ENCODE measurements at places on chromosomes 12 and 14.
A peak's percentile ranks its signal among the peaks of the same experiment; 100 is the strongest.

- DNase-seq = no peak
These were observed 40.1 kb upstream of the DCN start for GRCh38 chr12:91222746-91223145.

- DNase-seq = no peak
These were observed 22.3 kb downstream of the OTOGL start for GRCh38 chr12:80121661-80122060.

DNA sequence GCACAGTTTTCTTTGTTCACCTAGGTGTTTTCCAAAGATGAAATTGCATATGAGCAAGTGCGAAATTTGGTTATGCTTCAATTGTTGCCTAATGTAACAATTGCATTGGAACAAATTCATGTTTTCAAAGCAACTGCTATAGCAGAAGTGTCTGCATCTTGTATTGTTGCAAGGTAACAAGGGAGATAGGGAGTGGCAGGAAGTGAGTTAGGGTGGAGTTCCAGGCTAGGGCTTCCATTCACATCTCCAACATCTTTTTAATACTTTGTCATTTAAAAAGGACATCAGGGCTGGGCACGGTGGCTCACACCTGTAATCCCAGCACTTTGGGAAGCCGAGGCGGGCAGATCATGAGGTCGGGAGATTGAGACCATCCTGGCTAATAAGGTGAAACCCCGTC is 312.3 kb upstream of the E2F7 start:
- no peak for DNase-seq

DNA sequence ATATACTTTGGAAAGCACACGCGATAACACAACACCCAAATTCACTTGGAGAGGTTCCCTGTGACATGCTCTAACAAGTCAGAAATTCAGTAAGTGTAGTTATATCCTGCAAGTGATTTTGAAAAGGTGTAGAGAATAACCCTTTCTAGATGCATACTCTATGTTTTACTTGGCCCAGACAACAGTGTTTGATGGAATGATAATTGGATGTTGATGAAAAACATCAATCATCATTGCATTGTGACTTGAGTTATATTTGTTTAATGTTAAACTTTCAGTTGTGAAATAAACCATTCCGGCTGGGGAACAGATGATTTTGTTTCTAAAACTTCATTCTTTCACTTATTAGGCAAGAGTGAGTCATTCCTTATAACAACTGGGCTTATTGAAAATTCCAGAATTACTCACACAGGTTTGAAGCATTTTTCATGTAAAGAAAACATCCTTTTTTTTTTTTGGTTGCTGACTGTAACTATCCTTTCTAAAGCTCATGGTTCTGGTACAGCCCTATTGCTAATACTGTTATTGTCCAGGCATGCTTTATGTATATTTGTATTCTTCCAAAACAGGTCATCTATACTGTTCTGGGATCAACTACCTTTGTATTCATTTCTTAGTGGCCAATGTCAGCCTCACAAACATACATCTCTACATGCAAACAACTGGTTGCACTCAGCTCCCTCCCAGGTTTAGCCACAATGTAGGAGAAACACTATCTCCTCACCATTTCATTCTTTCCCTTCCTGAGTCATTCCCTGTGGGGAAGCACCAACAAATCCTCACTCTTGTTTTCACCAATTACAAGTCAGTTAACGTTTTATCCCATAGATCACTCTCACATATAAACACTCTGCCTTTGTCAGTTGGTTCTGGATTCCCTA is 121.2 kb upstream of the LRIG3 start:
- no peak for DNase-seq

DNA sequence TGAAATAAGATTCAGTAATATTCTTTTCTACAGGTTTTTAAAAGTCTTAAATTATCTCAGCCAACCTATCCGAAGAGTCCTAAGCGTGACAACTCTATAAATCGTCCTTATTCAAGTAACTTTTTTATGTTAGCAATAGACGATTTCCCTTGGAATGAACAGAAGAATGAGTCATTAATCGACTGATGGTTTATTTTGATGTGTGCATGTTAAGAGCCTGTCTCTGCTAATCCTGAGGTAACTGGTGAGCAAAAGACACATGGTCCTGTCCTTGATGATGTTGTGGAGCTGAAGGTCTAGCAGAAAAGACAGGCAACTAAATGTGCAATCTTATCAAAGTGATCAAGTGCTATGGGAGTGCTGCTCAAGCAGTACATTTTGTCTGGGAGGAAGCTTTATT is 80.4 kb downstream of the DAAM1 start:
- no peak for DNase-seq

GRCh38 chr12:53219292-53219955 is 12.4 kb upstream of the ITGB7 start:
- peak; percentile 69 for DNase-seq

- DNase-seq = no peak
These were observed 35.3 kb downstream of the SDR9C7 start for GRCh38 chr12:56898938-56899337.

DNA sequence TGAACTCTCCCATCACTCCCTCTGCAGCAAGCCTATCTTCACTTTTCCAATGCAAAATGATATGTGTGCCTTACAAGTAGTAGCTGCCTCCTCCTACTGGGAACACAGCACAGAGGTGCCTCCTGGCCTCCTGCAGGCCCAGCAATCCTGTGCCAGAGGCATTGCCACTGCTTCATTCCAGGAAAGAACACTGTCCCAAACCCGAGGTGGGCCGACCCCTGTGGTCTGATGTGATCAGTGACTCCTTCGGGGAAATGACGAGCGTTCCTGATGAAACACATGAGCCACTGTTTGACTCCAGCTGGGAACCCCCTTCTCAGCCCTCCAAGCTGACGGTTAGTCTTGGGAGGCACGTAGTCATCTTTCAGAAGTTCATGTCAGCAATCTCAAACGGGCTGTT is 19.5 kb downstream of the PSMC1 start:
- DNase-seq = peak; percentile 24

- no peak for DNase-seq
These were observed at the start of gene SERPINA1 for GRCh38 chr14:94388384-94389103. Gene SERPINA1, minus strand, starts transcription at chr14:94388602. Its CDS starts 5,365 bp downstream, at chr14:94383237.

DNA sequence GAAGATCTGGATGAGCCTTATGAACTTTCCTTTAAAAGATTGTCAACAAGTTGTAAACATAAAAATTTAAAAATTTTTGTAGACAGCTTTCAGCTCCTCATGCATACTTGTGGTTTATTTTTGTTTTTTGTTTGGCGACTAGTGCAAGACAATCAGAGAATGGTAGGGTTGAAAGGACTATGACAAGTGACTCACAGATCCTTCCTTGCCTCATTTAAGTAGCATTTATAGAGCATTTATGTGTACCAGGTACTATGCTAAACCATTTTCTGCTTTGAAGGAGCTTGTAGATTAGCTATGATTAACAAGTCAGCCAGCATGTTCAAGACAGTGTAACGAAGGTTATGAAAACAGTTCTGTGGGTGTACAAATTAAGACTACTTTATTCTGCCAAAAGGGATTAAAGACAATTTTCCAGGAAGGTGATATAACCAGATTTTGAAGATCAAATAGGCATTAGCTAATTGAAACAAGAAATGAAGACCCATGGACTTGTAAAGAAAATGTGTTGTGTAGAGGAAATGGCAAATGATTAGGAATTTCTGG is 122.0 kb downstream of the PCNX1 start:
- no peak for DNase-seq

- DNase-seq = no peak
These were observed 56.3 kb upstream of the CPNE8 start for GRCh38 chr12:38961683-38962082.

- DNase-seq = no peak
These were observed 52.4 kb downstream of the NTN4 start for GRCh38 chr12:95738024-95738611.

GRCh38 chr12:14913381-14913781 is 25.0 kb downstream of the ERP27 start:
- no peak for DNase-seq

GRCh38 chr14:95953111-95953724 is 76.6 kb downstream of the TUNAR start:
- no peak for DNase-seq

- no peak for DNase-seq
These were observed 14.4 kb upstream of the GUCY2C start for GRCh38 chr12:14710632-14711320.

DNA sequence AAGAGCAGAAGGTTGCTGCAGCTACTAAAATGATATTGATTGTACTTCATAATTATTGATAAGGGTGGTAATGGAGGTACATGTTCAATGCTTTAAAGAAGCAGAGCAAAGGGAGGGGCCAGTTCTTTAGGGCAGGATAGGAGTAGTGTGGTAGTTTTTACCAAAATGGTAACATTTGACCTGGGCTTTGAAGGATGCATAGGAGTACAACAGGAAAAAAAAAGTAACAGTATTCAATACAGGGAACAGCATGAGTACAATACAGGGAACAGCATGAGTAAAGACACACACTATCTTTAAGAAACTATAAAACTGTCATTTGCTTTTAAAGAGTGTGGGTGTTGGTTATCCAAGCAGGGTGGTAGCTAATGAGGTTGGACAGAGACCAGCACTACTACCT is 215.0 kb upstream of the CRY1 start:
- no peak for DNase-seq

- peak; percentile 25 for DNase-seq
These were observed 1.4 kb downstream of the FIGNL2 start for GRCh38 chr12:51846911-51847642.

GRCh38 chr14:65303899-65304222 is 108.7 kb upstream of the FUT8 start:
- DNase-seq = no peak

GRCh38 chr12:131222329-131223139 is 268.8 kb downstream of the ADGRD1 start:
- no peak for DNase-seq

DNA sequence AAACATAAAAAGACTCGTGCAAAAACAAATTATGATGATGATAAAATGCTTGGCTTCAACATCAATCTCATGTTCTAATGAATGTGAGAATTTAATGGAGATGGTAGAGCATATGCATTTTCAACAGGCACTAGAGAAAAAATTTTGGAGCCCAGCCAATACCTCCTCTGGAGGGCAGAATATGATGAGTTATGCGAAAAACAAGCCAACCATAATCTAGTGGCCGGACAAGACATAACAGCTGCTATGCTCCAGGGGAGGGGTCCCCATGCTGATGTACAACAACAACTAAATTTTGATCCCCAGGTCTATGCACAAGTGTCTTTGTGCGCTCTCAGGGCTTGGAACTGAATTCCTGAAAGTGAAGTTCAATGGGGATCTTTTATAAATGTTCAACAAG is 1197.5 kb downstream of the LRFN5 start:
- DNase-seq = no peak

DNA sequence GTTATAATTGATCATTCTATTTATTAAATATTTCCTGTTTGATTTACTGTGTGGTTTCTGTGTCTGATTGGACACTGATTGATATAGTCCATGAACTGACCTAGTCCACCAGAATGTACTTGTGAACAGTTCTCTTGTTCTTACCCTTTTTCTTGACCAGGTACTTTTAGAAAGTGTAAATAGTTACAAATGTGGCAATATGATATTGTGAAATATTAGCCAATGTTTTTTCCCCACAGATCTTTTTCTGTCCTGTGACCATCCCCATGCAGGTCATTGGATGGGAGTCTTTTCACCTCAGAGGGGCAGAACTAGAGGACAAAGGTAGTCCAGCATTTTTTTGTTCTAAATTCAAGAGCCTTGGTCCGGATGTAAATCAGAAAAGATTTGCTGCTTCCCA is 8.3 kb upstream of the CRY1 start:
- DNase-seq = no peak

DNA sequence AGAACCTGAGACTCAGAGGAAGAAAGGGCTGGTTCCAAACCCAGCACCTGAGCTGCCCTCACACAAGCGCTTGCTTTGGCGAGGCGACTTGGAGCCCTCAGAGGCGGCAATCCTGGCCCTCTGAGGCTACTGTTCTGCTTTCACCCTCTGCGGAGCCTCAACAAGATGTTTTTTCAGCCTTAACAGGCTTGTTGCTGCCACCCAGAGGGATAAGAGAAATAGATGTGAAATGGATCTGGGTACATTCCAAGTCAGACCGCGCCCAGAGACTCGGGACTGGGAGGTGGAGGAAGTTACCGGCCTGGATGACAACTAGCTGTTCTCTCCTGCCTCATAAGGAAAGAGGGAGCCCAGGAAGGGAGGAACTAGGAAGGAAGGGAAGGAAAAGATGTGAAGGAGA is 89.6 kb downstream of the TTC7B start:
- no peak for DNase-seq

DNA sequence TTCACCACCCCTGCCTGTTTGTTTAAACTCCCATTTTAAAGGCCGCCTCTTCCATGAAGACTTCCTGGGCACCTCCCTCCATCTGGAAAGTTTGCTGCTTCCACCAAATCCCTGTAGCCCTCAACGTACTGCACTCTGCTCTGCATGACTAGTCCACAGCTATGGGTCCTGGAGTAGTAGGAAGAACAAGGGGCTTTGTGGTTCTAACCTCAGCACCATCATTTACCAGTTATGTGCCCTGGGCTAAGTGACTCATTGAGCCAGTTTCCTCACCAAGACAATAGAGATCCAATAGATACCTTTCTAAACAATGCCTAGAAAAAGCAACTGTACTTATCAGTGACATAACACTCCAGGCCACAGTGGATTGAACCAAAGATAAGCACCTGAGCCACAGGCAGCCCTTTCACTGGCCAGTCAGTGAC is 8.5 kb upstream of the LTBP2 start:
- peak; percentile 64 for DNase-seq

GRCh38 chr14:99605299-99605961 is 1.4 kb upstream of the CCDC85C start:
- peak; percentile 85 for DNase-seq

GRCh38 chr12:54558311-54558710 is 8.9 kb downstream of the PDE1B start:
- DNase-seq = no peak

GRCh38 chr14:91843437-91843836 is 23.9 kb downstream of the TC2N start:
- no peak for DNase-seq

- DNase-seq = no peak
These were observed 22.8 kb upstream of the FBXO34 start for GRCh38 chr14:55248411-55248810.

- DNase-seq = no peak
These were observed 105.4 kb downstream of the PAPLN start for GRCh38 chr14:73342670-73343069.

- no peak for DNase-seq
These were observed 892.9 kb upstream of the USP15 start for GRCh38 chr12:61367281-61367785.

DNA sequence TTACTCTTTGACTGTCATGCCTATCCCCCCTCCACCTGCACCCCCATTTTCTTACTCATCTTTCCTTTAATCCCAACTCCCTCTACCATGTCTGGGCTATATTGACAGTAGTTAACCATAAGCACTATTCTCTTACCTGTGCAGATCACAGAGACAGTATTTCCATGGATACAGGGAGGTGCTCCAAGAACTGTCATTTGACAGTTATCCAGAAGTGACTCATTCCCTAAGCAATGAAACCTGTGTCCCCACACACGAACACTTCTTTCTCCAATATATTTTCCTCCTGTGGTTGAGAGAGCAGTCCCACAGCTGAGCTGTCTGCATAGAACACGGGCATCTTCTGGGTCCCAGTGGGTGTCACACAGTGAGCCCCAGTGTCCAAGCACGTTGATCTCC is 68.8 kb downstream of the CD163L1 start:
- no peak for DNase-seq

- DNase-seq = no peak
These were observed 1.9 kb downstream of the KNTC1 start for GRCh38 chr12:122528992-122529391.

GRCh38 chr12:93163260-93164036 is 214.3 kb upstream of the NUDT4 start:
- DNase-seq = no peak

- DNase-seq = no peak
These were observed 23.3 kb upstream of the SLC6A12 start for GRCh38 chr12:237026-237815.

GRCh38 chr12:105850103-105850968 is 288.4 kb downstream of the NUAK1 start:
- no peak for DNase-seq

All from activated CD4-positive, alpha-beta memory T cell treated with anti-CD3 and anti-CD28 coated beads, Interleukin-2, amount 10 ng/mL, durations not matched to agents 7 days and 5 days (primary cell).